ENCODE measurements at places on chromosomes 5 and 9. TPM values are rescaled to one million over a fixed set of nuclear protein-coding genes. Genes with fewer than 3 reads are reported as not detected.

Gene PTPN3
- not detected for total RNA-seq

Gene ADAMTS13
- 2.5 TPM for total RNA-seq

Gene CDKN2A
- 1.7 TPM for total RNA-seq

Gene ZNF618
- total RNA-seq, result 1.1 TPM

Gene DPM2
- 42.7 TPM for total RNA-seq

Gene GPR21
- total RNA-seq, result not detected

Gene UBE2QL1
- 0.31 TPM for total RNA-seq

Gene ASPN
- total RNA-seq, result not detected

Gene C9orf50
- not detected for total RNA-seq

Gene HINT1
- 252 TPM for total RNA-seq

Gene SLC34A3
- not detected for total RNA-seq

Gene FOXD1
- not detected for total RNA-seq

Gene FCN2
- total RNA-seq, result not detected

Gene FIBCD1
- not detected for total RNA-seq

Gene UBTD2
- total RNA-seq, result 0.78 TPM

Gene NUP188
- 49.0 TPM for total RNA-seq

Gene PCDHA2
- total RNA-seq, result not detected

Gene TTLL11
- 1.00 TPM for total RNA-seq

Gene FTMT
- not detected for total RNA-seq

Gene DDX41
- 71.0 TPM for total RNA-seq

Gene MRRF
- total RNA-seq, result 22.9 TPM

Gene HEMGN
- 0.14 TPM for total RNA-seq

Gene CDO1
- total RNA-seq, result not detected

Gene FOXD4L3
- total RNA-seq, result not detected

Gene GABRA6
- not detected for total RNA-seq

Gene DNAJC25
- total RNA-seq, result 7.2 TPM

Gene SLC23A1
- not detected for total RNA-seq

Gene PCDHGA5
- total RNA-seq, result not detected

Gene CYFIP2
- 270 TPM for total RNA-seq

Gene MCC
- 4.3 TPM for total RNA-seq

Gene INSYN2B
- not detected for total RNA-seq

Gene SLC6A19
- not detected for total RNA-seq

Gene PDCD1LG2
- total RNA-seq, result not detected

Gene ACTBL2
- not detected for total RNA-seq

Gene MROH2B
- not detected for total RNA-seq

Gene UBE2B
- 250 TPM for total RNA-seq

Gene PCDHB15
- not detected for total RNA-seq

Gene QRFP
- not detected for total RNA-seq

Gene FLT4
- total RNA-seq, result 13.3 TPM

Gene SPINK6
- not detected for total RNA-seq

Gene NKD2
- 0.33 TPM for total RNA-seq

Gene SCGB3A2
- not detected for total RNA-seq

Gene FOXD4L5
- not detected for total RNA-seq

Gene BTNL8
- total RNA-seq, result not detected

Gene BTNL9
- not detected for total RNA-seq

Gene NELFB
- total RNA-seq, result 17.1 TPM

Gene SLC6A3
- total RNA-seq, result not detected

Gene RFESD
- 1.00 TPM for total RNA-seq

Gene AQP7
- total RNA-seq, result not detected

Gene TMOD1
- total RNA-seq, result 0.11 TPM

Gene GNA14
- total RNA-seq, result not detected

Gene STING1
- 55.0 TPM for total RNA-seq

Gene ZFP2
- total RNA-seq, result 0.43 TPM

Gene SMIM33
- total RNA-seq, result not detected
